ENCODE measurements at places on chromosomes 11 and 22.

- no peak for DNase-seq
Observed at GRCh38 chr11:30553521-30554110, 32.5 kb downstream of the MPPED2 start.

GRCh38 chr11:37849706-37850105 is 1251.7 kb upstream of the RAG2 start:
- DNase-seq, result no peak

DNA sequence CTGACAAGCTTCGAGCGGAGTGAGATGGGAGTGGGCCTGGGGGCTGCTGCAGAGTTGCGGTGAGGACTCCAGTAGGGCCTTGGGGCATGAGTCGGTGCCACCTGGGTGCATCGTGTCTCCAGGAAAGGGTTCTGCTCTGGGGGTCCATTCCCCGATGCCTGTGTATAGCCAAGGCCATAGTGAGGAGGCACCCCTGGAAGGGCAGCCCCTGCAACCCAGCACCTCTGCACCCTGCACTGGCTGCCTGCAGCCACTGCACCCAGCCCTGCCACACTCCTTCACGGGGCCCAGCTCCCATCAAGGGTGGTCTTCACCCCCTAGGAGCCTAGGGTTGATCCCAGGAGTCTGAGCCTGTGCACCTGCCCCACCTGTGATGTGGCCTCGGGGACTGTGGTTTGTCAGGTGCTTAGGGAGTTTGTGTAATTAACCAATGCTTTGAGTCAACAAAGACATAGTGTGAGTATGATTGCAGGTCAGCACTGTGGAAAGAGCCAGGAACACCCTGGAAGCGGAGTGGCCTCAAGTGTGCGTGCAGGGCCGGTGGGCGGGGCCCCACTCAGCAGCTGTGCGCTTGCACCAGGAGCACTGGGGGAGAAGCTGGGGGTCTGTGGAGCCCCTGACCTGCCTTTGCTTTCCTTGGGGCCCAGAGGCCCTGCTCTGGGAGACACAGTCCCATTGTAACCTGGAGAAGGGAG is 1299.3 kb downstream of the BRD1 start:
- no peak for DNase-seq

GRCh38 chr11:69122630-69123431 is 32.9 kb upstream of the SMIM38 start:
- no peak for DNase-seq

GRCh38 chr11:63933459-63933858 is 5.3 kb upstream of the NAA40 start:
- no peak for DNase-seq

GRCh38 chr11:128735935-128736605 is 42.2 kb downstream of the FLI1 start:
- DNase-seq, result peak; percentile 70

DNA sequence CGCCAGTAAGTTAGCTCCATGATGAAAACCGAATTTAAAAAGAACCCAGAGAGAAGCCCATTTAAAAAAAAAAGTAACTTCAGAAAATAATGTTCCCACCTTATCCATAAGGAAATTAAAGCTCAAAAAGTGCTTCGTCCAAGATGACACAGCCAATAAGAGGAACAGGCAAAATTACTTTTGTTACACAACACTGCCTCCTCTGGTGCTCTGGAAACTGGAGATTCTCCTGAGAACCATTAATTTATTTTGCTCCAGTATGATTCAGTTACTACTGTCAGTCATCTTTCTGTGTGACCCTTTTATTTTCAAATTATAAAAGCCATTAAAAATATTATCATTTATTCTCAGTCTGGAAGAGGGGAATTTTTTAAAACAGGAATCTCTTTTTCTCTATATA is 2.0 kb downstream of the IFT27 start:
- DNase-seq, result peak; percentile 31

GRCh38 chr22:46491946-46492345 is 45.5 kb downstream of the CELSR1 start:
- DNase-seq, result no peak

GRCh38 chr11:19345519-19345847 is 104.7 kb upstream of the E2F8 start:
- no peak for DNase-seq

DNA sequence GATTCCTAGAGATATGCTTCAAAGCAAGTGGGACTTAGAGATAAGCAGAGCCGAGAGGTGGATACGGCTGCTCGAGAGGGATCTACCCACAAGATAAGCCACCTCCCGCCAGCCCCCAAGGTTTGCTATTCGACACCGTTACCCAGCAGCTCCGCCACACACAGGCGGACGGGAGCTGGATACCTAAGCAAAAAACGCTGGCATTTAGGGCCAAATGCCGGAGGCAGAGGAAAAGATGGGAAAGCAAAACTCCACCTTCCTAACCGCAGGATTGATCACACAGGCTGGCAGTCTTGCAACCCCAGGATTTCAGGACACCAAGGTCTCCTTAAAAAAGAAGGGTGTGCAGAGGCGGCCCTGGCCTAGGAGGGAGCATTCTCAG is 709 bp downstream of the FTH1 start:
- peak; percentile 54 for DNase-seq

Measured in OCI-LY7 (cell line).